ENCODE measurements at places on chromosomes 11 and 22.
A peak's percentile ranks its signal among the peaks of the same experiment; 100 is the strongest.

- peak; percentile 86 for DNase-seq
Measured at GRCh38 chr11:66282468-66283455, 4.8 kb downstream of the CNIH2 start.

DNA sequence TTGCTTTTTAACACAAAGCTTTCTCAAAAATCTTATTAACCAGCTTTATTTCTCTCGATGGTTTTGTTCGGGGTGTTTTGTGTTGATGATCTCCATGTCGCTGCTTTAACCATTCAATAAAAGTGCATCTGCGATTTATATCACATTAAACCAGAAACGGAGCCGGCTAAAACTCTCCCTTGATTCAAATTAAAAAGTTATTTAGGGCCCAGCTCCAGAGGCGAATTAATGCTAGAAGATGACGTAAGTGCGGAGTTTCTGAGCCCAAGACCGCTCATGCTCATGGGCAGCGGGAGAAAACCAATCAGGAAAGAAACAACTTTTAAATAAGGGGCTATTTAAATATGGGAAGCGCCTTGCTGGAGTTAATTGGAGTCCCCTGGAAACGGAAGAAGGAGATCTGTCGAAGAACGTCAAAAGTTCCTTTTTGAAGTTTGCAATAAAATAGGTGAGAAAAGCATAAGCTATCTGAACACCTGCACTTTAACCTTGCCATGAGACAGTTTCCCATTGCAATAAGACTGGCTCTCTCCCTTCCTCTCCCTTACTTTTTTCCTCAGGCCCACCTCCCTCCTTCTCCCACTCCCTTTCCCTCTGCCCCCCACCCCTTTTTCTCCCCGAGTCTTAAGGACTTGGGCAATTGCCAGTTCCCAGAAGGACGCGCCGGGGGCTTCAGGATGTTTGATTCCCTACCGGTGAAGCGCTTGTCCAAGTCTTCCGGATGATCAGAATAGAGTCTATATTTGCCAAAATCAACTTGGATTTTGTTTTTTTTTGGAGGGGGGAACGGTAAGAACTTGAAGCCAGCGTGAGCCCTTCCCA is 1.9 kb upstream of the DBX1 start:
- DNase-seq: no peak

GRCh38 chr11:47468598-47469214 is 19.8 kb upstream of the RAPSN start:
- DNase-seq: no peak

DNA sequence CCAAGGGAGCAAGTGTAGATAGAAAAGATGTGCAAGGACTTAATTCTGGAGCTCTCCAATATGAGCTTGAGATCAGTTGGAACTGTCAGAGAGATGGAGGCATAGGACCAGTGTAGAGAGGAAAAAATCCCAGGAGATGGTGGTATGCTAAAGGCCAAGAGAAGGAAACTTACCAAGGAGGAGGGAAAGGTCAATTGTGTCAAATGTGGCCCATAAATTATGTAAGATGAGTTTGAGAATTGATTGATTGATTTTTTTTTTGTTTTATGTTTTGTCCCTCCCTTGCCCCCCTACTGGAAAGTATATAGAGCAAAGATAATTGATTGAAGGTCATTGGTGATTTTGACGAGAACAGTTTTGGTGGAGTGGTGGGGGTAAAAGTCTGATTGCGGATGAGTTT is 2.8 kb upstream of the USP2 start:
- DNase-seq: no peak

- peak; percentile 79 for DNase-seq
Measured at GRCh38 chr22:45553351-45554039, 50.8 kb downstream of the FBLN1 start.

- no peak for DNase-seq
Measured at GRCh38 chr22:46941968-46942798, 179.7 kb downstream of the TBC1D22A start.

GRCh38 chr11:36121054-36121453 is 168.2 kb downstream of the COMMD9 start:
- DNase-seq: no peak

GRCh38 chr22:21758091-21758864 is 22.7 kb upstream of the YPEL1 start:
- no peak for DNase-seq

DNA sequence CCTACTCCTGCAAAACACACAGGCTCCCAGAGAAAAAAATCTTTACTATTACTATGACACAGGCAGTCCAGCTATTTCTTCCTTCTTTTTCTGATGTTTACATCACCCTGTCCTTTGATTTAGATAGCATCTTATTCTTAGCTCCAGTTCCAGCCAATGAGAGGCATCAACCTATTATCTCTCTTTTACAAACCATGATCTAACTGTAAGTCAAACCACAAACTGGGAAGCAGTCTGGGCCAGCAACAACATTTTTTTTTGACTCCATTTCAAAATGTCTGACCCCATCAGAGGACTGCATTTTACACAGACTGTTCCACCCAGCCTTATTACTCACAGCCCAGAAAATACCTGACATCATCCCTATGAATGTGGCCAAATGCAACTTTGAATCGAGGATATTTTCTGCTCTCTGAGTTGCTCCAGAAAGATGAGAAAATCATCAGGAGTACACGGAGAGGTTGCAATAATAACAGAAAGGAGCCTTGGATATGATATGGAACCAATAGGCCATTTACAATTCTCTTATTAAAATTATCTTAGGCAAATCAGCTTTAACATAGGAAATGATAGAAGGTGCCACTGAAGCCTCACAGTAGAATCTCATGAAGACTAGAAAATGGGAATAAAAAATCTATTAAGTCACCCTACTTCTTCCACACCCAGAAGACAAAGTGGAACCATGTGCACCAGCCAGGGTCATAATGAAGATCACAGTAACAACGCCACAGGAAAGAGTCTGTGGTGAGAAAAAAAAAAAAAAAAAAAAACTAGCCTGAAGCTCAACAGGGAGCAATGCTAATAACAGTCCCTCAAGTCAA is 21.2 kb downstream of the TBRG1 start:
- no peak for DNase-seq

DNA sequence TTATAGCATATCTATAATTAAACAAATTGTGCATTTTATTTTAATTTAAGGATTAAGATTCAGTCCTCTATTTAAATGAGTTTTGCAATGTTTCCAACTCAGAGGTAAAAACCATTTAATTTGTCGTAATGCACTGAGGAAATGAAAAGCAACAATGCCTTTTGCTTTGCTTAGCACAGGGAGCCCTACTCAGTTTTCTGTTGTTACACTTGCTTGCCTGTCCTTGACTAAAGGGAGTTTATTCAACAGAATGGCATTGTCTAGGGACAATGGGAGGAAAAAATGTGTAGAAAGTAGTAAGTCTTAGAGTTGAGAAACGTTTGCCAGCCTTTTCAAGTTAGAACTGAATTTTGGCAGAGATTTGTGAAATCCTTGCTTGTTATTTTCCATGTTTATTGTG is 734.2 kb upstream of the ANO3 start:
- DNase-seq: no peak

- no peak for DNase-seq
Measured at GRCh38 chr11:102950622-102951081, 4.9 kb downstream of the MMP13 start.

DNA sequence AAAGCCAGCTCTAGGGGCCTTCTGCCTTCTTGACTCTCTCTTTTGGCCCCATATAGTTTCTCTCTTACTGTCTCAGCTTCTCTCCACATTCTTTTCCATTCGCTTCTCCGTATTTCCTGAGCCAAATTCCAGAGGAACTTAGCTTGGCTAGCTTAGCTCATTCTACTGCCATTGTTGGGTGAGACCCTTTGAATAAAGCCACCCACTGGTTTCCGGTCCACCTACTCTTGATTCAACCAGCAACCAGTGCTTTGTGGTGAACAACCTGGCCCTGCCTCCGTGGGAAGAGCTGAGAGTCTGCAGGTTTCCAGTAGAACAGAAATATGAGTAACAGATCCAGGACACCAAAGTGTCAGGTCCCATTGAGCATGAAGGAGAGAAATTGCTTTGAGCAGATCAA is 81.3 kb upstream of the ARHGAP20 start:
- no peak for DNase-seq

DNA sequence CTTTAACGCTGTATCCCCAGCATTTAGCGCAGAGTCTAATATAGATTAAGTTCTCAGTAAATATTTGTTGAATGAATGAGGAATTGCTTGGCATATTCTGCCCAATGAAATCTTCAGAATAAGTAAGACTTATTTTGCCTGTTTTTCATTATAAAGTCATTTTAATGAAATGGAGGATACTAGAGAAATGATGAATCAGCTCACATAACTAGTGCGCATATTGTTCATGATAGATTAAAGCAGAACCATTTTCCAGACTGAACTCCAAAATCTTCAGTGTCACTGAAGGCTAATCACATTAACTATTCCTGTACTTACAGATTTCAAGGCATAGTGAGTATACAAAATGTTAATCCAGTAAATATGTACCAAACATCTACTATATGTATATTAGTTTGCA is 29.6 kb downstream of the ACER3 start:
- no peak for DNase-seq

- no peak for DNase-seq
Measured at GRCh38 chr11:56636861-56637260, 5.4 kb downstream of the OR5AP2 start.

DNA sequence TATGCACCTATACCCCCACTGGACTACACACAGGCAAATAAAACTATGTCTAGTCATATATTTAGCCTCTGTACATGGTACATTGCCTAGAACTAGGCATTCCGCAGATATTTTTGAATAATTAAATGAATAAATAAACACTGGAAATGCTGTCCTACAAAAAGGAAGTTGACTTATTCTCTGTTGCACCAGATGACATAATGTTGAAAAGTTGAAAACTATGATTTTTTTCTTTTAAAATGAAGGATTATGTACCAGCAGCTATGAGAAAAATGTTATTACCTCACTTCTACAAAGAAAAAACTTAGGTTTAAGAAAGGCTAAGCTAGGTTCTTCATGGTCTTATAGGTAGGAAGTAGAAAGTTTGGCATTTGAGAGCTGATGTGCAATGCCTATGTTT is 856.6 kb downstream of the METTL15 start:
- DNase-seq: no peak

DNA sequence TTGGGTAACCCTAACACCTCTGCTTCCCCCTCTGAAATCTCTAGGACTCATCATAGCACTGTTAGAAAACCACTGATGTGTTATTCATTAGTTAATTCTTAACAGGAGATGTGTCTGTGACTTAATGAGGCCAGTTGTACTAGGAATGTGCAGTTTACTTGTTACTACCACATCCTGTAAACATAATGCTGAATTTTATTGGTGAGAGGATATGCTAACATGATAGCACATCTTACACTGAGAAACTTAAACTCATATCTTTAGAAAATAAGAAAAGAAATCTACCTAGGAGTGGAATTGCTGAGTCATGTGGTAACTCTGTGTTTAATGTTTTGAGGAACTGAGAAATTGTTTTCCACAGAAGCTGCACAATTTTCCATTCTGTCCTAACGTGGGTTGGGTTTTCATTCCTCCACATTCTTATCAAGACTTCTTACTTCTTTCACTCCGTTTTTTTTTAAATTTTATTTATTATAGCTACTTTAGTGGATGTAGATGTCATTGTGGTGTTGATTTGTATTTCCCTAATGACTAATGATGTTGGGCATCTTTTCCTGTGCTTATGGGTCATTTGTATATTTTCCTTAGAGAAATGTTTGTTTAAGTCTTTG is 33.7 kb downstream of the RNF121 start:
- no peak for DNase-seq

GRCh38 chr22:39984006-39984405 is 10.7 kb upstream of the FAM83F start:
- no peak for DNase-seq

- DNase-seq: no peak
Measured at GRCh38 chr11:1484695-1485503, 1.7 kb downstream of the MOB2 start.

DNA sequence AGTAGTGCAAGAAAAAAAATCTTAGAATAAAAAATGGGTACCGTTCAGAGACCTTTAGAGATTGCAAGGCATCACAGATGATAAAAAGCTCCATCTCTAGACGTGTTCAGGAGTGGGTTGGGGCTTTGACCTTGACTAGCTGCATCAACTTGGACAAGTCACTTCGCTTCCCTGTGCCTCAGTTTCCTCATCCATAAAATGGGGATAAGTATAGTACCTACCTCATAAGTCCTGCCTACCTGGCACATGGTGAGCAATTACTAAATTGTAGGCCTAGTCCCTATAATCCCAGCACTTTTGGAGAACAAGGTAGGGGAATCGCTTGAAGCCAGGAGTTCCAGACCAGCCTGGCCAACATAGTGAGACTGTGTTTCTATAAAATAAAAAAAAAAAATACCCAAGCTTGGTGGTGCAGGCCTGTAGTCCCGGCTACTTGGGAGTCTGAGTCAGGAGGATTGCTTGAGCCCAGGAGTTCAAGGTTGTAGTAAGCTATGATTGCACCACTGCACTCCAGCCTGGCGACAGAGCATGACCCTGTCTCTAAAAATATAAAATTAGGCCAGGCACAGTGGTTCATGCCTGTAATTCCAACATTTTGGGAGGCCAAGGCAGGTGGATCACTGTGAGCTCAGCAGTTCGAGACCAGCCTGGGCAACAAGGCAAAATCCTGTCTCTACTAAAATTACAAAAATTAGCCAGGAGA is 6.0 kb upstream of the F2 start:
- DNase-seq: no peak

GRCh38 chr11:107183953-107184352 is 165.7 kb upstream of the GUCY1A2 start:
- no peak for DNase-seq

GRCh38 chr22:24728790-24729637 is 45.5 kb downstream of the PIWIL3 start:
- DNase-seq: no peak

GRCh38 chr11:123407996-123408597 is 22.0 kb upstream of the GRAMD1B start:
- DNase-seq: no peak

- DNase-seq: no peak
Measured at GRCh38 chr11:108468478-108468864, 1.1 kb upstream of the C11orf65 start.

DNA sequence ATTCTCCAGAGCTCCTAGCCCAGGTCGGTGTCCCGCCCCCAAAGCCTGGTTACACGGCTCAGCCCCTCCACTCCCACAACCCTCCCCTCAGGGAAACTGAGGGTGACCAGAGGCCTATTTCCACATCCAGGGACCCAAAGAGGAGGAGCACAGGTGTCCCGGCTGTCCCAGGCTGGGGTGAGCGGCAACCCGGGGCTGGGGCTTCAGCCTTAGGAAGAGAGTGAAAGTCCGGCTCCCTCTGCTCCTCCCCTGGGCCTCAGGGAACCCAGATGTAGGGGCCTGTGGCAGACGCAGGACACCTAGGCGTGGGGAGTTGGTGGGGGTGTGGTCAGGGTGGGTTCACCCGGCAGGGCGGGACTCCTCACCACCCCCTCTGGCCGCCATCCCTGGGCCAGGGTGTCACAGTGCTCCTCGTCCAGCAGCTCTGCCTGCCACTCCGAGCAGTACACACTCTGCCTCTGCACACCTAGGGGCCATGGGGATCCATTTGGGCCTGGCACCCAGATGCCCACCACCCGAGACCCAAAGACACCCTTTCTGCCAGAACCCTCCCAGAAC is 63.1 kb downstream of the ARFGAP3 start:
- DNase-seq: no peak

- no peak for DNase-seq
Measured at GRCh38 chr22:36744413-36744765, 31.5 kb downstream of the IFT27 start.
